AG20443 (cell line): ENCODE measurements at places on chromosomes 12 and 14.

GRCh38 chr12:49031573-49032161 lies 13.1 kb upstream of the PRKAG1 start:
- no peak for DNase-seq

GRCh38 chr14:74246542-74246941 lies 7.3 kb downstream of the VSX2 start:
- DNase-seq, result no peak

DNA sequence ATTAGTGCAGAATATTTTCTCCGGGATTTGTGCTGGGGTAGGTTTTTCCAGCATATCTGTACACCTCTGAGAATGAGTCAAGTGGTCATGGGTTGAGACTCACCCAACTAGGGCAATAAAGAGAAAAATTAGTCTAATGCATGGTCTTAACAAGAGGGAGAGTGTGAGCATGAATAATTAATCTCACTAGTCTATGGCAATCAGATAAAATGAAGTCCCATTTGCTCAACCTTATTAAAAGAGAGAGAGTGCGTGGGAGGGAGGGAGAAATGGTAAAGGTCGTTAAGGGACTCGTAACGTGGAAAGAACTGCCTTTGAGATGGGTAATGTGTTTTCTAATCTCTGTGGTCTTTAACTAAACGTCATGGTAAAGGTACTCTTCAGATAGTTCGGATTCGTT lies 91.6 kb downstream of the TESC start:
- no peak for DNase-seq

DNA sequence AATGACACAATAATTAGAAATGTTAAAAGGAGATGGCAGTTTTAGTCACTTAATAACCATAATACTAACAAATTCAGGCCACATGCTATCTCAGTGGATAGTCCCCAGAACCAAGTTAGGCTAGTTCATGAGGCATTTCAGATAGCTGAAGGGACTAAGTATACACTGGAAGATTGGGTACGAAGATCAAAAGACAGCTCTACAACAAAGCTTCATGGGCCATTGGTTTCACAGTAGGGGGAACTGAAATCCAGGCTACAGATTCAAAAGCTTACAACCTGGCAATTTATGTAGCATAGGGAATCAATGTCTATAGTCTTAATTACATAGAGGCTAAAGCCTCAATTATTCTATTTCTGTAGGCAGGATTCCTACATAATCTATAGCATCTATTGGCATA lies 343.0 kb downstream of the RGS6 start:
- DNase-seq, result no peak

GRCh38 chr12:97061171-97061570 lies 154.1 kb downstream of the NEDD1 start:
- DNase-seq, result no peak

DNA sequence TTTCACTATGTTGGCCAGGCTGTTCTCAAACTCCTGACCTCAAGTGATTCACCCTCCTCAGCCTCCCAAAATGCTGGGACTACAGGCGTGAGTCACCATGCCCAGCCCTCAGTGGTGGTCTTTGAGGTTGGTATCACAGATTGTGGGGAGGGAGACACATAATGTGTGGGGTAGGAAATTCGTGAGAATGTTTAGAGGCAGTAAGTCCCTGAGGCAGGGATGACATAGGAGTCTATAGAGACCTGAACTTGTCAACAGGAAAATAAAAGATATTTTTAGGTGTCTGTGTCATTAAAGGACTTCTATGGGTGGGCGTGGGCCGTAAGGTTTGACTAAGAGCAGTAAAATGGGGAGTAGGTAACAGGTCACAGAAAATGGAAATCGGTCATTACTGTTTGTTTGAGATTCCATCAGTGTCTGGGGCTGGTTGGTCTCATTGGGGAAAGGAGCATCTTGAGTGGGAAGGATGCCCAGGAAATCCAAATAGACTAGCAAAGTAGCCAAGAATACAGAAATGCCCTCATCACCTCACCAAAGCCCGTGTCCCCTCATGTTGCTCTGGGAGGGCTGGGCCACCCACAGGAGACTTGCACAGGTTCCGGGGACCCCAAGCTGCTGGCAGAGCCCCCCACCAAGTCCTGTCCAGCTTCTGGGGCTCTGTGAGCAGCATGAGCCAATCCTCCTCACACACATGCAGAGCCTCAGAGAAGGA lies 63.6 kb upstream of the BCL2L14 start:
- no peak for DNase-seq

DNA sequence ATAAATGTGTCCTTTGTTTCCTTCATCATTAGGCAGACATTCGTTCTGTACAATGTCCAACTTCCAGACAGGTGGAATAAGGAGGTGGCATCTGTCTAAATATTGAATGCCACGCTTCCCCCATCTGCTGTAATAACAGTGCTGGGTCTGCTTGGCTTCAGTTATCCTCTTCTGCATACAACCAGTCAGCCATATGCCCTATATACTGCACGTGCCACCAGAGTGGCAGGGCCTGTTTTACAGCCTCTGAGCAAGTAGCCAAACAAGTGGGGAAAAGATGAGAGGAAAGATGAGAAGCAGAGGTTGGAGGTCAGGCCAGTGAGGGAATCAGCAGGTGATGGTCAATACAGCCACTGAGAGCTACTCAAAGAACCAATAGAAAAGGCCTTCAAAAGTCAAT lies 55.4 kb downstream of the OTX2 start:
- no peak for DNase-seq

DNA sequence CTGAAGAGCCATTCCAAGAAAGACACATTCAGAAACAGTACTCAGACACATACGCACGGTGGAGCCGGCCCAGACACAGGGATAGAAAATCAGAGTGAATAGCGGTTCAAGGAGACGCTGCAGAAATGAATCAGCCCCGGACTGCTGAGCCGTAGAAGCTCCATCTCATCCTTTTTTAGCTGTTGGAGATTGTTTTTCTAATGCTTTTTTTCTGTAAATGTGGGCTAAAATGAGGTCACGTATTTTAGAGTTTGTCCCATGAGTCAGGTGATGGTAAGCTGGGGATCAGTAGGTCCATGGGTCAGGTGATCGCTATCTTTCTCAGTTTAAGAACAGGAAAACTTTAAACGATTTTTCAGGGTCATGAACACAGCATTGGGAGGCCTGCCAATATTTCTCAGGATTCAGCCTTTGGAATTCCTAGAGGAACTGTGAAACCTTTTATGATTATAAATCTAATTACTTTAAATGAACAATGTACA lies 202.4 kb downstream of the ITPR2 start:
- peak; percentile 43 for DNase-seq

GRCh38 chr12:76804435-76804976 lies 40.6 kb downstream of the ZDHHC17 start:
- DNase-seq, result no peak

GRCh38 chr12:49534731-49535278 lies 4.0 kb upstream of the KCNH3 start:
- no peak for DNase-seq

DNA sequence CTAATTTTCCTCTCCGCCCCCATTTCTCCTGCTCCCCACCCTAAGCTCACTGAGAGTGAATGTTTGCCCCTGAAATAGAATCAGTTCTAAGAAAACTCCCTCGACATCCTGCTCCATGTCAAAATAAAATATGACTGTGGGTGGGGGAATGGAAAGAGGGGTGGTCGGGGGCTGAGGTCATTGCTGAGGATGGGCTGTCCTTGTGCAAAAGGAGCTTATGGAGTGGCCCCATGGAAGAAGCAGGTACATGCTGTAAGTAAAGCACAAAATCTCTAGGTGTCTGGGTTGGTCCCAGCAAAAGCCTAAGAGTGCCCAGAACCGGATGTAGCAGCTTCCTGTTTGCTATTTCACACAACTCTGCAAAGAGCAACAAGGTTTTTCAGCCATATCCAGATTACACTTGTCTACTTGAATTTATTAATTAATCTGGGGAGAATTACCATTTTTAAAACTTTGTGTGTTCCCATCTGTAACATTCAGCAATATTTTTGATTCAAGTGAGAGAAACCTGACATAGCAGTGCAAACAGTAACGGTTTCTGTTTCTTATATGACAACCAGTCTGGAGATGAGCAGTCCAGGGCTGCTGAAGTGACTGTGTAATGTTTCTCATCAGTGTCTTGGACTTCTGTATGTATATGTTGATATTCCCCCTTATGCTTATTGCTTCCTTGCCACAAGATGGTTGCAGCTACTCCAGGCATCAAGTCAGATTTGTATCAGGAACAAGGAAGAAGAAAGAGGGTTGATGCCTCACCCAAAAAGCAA lies 40.4 kb upstream of the GZMB start:
- DNase-seq, result no peak

DNA sequence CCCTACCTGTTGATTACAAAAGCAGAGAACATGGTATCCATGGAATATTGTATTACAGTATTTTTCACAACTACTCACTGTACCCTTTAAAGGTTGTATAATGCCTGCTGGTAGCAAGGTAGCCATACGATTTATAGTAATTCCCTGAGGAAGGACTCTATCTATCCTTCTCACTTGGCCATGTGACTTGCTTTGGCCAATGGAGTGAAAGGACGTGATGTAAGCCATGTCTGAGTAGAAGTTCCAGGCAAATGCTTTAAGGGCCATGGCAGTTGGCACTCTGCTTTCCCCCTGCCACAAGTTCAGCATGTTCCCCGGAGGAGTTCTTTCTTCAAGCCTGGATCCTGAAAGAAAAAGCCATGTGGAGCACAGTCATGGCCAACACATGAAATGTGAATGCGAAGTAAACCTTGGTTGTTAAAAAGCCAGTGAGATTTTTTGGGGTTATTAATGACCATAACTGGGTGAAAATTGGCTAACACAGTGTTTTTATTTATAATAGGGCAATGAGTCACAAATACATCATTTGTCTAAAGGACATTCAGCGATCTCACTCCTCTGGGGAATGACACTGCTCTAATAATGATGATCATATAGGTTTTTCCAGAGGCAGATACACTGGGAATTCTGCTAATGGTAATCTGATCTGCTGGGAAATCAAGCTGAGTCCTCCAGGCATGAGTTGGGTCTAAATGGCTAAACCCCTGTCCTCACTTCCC lies 67.4 kb upstream of the SLC38A2 start:
- DNase-seq, result no peak

GRCh38 chr12:122064025-122064777 lies 14.4 kb upstream of the MLXIP start:
- DNase-seq, result peak; percentile 78

- DNase-seq, result peak; percentile 59
These were observed 4.4 kb upstream of the SDS start for GRCh38 chr12:113407931-113408600.

GRCh38 chr12:54605138-54605970 lies 16.9 kb upstream of the PPP1R1A start:
- no peak for DNase-seq

DNA sequence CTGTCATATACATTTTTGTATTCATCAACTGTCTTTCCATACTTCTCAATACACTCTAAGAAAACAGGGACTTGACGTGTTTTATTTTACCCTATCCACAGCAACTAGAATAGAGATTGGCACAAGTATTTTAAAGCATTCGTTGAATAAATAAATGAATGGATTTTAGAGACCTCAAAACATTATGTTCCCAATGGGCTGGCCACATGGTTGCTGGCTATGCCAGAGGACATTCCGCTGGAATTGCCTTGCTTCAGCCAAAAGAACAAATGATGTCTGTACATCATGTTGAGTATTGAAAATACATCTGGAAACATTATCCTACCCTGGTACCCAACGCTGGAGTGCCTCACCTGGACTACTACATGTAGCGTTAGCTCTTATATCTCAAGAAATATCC lies 132.8 kb upstream of the RAP1B start:
- no peak for DNase-seq

GRCh38 chr12:59383079-59383822 lies 212.6 kb upstream of the SLC16A7 start:
- no peak for DNase-seq

DNA sequence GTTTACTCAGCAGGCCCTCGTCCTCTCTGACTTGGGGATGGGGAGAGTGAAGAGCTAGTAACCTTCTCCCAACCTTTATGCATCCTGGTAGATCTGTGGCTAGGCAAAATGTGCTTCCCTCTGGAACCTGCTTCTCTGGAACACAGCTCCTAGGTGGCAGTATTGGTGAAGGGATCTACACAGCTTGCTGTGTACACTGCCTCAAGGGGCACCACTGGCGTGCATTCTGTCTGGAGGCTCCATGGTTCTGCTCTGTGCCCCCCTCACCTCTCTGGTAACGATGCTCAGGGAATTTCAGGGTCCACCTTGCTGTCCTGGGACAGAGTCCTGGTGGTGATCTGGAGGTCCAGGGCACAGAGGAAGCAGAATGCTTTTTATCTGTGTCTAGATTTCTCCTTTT lies 43.5 kb upstream of the KCNA5 start:
- DNase-seq, result no peak

DNA sequence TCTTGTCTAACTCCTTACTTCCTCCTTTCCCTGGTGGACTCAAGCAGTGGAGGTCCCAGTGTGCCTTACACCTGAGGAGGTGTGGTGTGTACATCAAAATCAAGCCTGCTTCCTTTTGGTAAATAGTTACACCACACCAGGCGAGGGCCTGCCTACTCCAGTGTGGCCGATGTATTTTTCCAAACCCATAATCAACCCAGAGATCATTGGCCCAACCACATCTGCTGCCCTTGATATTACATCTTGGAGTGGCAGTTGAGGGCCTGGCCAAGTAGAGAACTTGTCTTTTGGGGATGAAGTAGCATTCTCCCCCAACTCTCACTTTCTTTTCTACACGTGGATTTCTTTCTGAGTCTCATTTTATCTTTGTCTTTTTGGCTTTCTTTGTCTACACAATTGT lies 187.4 kb downstream of the EFCAB11 start:
- no peak for DNase-seq

DNA sequence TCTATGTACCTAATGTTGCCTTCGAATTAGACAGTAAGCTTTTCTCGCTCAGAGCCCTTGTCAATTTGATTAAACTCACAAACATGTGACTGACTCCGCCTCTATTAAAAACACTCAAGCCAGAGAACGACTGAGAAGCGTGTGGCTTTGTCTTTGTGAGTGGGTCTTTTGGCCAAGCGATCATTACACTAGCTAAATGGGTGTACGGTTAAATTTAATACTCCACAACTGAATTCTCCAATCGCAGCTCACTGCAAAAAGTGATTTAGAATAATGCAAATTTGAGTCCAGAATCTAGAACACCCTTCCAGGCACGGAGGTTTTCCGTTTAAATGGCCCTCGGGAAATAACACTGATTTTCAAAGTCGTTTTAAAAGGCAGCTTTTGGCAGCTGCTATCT lies 253.7 kb downstream of the EFCAB11 start:
- no peak for DNase-seq

DNA sequence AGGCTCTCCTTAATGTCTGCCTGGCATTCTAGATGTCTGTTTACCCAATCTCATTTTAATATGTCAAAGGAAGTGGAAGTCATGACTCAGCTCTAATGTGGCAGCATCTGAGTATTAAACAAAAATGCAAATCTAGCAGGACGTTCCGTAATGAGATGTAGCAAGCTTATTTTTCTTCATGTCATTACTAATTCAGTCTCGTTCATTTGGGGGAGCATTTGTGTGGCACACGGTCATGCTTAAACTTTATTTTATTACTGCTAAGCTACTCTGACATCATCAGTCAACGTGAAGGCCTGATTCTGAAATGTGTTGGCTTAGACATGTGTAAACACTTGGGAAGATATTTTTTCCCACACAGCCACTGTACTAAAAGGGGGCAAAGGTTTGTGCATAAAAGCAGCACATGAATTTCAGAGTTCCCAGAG lies 326.7 kb upstream of the TMPO start:
- no peak for DNase-seq

GRCh38 chr14:50109342-50109741 lies 7.0 kb downstream of the VCPKMT start:
- no peak for DNase-seq
